ENCODE measurements at places on chromosomes 12 and 14.

- DNase-seq = peak; percentile 59
These were observed 21.9 kb upstream of the PTGR2 start for GRCh38 chr14:73829526-73830431.

- DNase-seq = no peak
These were observed 663 bp downstream of the PTGER2 start for GRCh38 chr14:52314595-52315354.

- no peak for DNase-seq
These were observed 225.5 kb upstream of the PRICKLE1 start for GRCh38 chr12:42815068-42815467.

DNA sequence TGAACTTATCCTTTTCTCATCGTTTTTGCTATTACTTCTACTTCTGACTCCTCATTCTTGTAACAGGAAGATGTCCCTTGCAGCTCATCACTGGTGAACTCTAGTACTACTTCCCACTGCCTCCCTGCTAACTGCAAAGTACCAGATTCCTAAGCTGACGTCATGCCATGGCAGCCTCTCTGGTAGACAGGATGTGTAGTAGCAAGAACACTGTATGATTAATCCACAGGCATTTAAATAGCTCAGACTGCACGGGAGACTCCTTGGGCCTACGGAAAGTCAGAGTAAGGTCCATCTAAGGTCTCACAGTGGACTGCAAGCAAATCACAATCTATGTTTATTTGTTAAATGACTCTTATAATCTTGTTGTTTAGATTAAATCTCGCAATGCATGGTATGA is 43.5 kb downstream of the DNAI7 start:
- DNase-seq = no peak

GRCh38 chr14:69643430-69644200 is 32.2 kb downstream of the SUSD6 start:
- DNase-seq = peak; percentile 57

DNA sequence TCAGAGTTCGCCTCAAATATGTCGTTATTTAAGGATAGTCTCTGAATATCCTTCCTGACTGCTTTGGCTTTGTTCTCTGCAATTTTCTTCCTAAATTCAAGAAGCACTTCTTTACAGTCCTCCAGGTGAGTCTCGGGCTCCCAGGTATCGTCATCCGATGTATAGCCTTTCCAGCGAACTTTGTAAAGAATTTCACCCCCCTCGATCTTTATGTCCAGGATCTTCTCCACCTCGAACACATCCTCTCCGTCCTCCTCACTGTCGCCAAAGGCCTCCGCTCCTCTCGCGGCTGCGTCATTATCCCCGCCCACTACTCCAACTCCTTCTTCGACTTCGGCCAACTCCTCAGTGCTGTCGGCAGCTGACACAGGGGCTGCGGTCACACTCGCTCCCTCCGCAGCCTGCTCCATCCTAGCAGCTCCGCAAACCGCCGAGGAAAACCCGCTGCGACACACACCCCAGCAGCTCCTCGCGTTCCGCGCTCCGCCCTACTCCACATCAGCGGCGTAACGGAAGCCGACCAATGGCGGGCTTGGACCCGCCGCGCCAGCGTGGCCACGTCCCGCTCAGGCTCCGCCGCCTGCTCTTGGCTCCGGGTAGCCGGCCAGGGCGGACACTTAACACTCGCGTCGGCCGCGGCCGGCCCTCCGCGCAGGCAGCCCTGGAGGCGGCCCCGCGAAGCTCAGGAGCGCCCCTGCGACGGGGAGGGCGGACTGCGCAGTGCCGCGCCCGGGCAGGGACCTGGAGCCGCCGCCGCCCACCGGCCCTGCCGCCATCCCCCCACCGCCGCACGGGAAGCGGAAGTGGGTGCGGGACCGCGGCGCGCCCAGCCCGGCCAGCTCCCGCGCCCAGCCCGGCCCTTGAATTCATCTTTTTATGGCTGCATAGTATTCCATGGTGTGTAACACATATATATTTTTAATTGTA is 4.1 kb downstream of the CD163L1 start:
- no peak for DNase-seq

GRCh38 chr14:52922059-52922458 is 28.8 kb downstream of the FERMT2 start:
- no peak for DNase-seq

- DNase-seq = no peak
These were observed 2.6 kb downstream of the C12orf43 start for GRCh38 chr12:121013715-121014114.

GRCh38 chr12:12018454-12018853 is 52.3 kb upstream of the BCL2L14 start:
- no peak for DNase-seq

GRCh38 chr12:1369460-1369859 is 224.9 kb downstream of the FBXL14 start:
- no peak for DNase-seq

DNA sequence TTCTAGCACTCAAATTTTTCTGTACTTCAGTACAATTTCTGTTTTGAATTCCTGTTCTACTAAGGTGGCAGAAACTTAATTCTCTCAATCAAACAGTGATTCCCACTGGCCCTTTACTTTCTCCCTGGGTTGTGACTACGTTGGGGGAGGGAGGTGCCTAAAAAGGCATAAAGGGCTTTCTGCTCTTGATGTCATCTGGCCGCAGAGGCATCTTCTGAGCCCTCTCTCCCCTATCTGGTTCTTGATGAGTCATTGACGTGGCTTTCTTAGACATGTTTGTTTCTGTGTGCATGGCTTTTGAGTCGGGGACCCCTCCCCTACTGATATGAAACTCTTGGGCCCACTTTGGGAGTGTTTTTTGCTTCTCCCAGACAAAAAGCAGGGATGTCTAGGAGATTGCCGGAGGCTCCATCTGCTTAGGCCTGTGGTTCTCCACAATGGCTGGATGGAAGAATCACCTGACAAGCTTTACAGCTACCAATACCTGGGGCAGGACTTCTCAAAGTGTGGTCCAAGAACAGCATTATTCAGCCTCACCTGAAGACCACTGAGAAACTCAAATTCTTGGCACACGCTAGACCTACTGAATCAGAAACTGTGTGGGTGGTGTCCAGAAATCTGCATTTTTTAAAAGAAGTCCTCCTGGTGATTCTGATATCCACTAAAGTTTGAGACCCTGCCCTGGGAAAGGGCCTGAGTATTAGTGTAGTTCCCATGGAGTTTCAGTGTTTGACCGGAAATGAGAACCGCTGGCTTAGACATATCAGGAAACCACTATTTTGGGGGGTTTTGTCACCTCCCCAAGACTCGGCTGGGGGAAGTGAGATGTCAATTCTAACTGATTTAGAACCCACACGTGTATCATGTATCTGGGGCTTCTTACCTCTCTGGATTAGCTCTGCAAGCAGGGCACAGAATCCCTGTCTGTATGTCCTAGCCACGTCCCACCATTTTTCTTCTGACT is 395.7 kb upstream of the PDE3A start:
- no peak for DNase-seq

GRCh38 chr14:72516936-72517700 is 376.8 kb downstream of the DPF3 start:
- peak; percentile 78 for DNase-seq

- no peak for DNase-seq
These were observed 785 bp upstream of the NIN start for GRCh38 chr14:50831726-50832168.
